ENCODE measurements at places on chromosomes 4 and X.

GRCh38 chr4:158170691-158171561, 1.9 kb downstream of the GASK1B start:
- DNase-seq = no peak

GRCh38 chr4:147388018-147388417, 92.9 kb upstream of the EDNRA start:
- DNase-seq = no peak

DNA sequence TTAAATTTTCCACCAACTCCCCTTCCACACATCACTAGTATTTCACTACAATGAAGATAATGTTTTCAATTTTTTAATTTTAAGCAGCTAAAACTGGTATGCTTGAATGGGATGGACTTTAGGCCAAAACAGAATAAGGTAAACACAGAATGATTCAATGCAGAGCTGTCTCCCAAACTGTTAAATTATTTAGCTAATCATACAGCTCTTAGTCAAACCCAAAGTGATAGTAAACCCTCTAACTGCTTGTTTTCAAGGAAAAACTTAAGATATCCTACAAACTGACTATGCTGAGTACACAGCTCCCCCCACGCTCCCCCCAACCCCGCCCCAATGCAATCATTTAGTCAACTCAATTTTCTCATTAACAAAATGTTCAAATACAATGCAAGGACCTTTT, 30.2 kb downstream of the CNOT6L start:
- no peak for DNase-seq

DNA sequence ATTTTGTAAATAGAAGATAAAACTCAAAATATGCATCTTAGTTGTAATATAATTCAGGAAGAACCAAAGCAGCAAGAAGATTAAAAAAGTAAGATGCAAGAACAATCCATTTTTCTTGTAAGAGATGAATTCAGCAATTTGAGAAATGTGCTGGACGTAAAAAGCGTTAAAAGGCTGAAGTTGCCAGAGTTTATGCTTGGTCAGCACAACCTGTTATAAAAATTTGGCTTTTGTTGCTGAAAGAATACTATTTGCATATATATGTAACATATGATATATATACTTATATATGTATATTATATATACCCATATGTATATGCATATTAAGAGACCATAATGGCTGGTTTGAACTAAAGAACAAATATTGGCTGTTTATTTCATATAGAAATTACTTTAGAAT, 449.6 kb upstream of the FAM241A start:
- no peak for DNase-seq

DNA sequence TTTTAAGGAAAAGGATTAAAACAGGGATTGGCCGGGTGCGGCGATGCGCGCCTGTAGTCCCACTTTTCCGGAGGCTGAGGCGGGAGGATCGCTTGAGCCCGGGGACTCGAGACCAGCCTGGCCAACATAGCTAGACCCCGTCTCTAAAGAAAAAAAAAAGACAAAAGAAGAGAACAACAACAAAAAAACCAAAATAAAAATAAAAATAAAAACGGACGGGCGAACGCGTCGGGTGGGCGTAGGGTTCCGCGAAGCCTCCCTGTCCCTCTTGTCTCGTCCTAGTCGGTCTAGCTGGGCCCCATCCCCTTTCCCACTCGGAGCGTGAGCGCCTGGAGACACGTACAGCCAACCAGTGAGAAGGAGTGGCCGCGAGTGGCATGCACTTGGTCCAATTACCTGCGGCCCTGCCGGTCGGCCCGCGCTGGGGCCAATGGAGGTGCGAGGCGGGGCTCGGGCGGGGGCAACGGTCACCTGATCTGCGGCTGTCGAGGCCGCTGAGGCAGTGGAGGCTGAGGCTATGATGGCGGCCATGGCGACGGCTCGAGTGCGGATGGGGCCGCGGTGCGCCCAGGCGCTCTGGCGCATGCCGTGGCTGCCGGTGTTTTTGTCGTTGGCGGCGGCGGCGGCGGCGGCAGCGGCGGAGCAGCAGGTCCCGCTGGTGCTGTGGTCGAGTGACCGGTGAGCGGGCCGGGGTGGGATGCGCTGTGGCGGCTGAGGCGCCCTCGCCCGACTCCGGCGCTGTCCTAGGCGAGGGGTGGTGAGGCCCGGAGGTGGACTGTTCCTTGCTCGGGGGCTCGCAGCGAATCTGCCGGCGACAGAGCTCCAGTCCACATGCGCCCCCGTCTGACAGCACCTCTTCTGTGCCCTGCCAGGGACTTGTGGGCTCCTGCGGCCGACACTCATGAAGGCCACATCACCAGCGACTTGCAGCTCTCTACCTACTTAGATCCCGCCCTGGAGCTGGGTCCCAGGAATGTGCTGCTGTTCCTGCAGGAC, at the start of gene ATP6AP1:
ATP6AP1 (plus strand) TSS at position 502 of the 996 bp plus-strand sequence; CDS start at position 518, 16 bp downstream.
- DNase-seq = peak; percentile 75

GRCh38 chr4:30924495-30924894, 204.3 kb downstream of the PCDH7 start:
- no peak for DNase-seq

GRCh38 chr4:113555868-113556267, 205.7 kb downstream of the CAMK2D start:
- DNase-seq = no peak

DNA sequence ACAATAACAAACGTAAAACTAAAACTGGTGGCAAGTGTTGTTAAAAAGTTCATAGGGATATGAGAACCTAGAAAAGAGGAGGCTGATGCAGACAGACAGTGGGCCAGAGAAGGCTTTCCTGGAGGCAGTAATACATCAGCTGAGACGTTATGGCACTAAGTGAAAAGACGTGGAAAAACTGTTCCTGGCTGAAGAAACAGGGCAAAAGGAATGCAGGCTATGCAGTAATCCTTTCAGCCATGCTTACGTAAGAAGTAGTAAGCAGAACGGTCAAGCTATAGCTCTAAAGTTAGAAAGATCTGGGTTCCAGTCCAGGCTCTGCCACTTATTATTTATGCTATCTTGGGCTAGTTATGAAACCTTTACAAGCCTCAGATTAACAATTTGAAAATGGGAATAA, 6.4 kb downstream of the LAMTOR3 start:
- no peak for DNase-seq

DNA sequence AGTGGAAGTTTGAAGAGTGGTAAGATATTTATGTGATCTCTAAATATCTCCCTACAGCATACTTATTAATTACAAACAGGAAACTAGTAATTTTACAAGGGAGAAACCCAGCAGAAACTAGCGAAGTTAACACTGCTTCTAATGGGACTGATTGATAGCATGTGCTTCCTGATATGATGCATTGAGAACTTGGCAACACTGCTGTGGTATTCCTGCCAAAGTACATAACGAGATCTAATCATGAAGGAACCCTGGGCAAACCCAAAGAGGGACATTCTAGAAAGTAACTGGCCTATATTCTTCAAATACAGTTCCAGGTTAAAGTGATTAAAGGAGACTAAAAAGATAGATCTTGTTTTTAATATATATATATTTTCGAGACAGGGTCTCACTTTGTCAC, 4.6 kb upstream of the GPR34 start:
- DNase-seq = no peak

GRCh38 chrX:17590892-17591740, 146.2 kb upstream of the SCML1 start:
- DNase-seq = no peak

DNA sequence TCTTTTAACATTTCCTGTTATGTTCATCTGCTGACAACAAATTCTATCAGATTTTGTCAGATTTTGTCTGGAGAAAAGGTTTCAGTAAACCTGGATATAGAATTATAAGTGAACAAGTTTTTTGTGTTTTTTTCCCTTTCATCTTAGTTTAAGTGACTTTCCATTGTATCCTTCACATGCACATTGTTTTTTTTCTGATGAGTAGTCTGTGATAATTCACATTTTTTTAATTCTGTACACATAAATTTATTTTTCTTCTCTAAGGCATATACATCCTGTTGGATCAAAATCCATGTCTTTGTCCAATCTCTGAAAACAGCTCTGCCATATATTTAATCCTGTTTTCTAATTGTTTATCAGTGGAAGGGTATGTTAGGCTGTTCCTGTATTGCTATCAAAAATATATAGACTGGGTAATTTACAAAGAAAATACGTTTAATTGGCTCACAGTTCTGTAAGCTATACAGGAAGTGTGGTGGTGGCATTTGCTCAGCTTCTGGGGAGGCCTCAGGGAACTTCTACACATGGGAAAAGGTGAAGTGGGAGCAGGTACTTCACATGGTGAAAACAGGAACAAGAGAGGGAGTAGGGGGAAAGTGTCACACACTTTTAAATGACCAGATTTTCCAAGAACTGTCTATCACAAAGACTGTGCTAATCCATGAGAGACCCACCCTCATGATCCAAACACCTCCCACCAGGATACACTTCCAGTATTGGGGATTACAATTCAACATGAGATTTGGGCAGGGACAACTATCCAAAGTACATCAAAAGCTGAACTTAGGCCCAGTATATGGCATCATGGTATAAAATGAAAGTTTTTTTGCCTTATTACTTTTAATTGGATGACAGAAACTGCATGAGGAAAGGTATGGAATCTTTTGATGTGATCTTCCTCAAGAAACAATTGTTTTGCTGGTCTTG, 45.6 kb upstream of the GRID2 start:
- no peak for DNase-seq

- no peak for DNase-seq
Measured at GRCh38 chr4:5124876-5125275, 73.6 kb downstream of the STK32B start.

- no peak for DNase-seq
Measured at GRCh38 chrX:105553118-105553517, 269.2 kb upstream of the NRK start.

DNA sequence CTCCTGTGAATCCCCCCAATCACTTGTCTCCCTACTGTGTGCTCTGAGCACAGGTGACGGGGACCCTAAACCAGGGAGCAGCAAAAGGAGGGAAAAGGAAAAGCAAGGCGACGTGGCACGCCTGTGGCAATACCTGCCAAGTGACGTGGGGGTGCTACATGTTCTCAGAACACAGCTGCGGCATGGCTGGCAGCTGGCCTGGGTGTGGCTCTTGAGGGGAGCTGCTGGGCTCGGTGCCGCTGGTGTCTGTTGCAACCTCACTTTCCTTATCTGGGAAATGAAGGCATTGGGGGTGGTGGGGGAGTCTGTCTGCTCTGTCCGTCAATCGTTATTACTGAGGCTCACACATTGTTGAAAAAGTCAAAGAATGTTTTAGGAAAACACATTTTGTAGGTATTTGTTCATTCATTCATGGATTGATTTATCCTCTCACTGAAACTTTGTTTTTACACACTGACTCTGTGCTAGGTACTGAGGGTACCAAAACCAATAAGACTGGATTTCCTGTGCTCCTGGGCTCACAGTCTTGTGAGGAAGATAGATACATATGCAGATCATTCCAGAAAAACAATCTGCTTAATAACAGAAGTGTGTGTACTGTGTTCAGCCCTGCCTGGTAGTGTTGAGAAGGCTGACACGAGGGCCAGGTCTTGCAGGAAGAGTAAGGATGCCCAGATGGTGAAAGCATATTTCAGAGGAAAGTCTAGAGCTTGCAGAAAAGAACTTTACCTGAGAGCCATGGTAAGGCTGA, 217.6 kb downstream of the PTTG2 start:
- DNase-seq = peak; percentile 13

DNA sequence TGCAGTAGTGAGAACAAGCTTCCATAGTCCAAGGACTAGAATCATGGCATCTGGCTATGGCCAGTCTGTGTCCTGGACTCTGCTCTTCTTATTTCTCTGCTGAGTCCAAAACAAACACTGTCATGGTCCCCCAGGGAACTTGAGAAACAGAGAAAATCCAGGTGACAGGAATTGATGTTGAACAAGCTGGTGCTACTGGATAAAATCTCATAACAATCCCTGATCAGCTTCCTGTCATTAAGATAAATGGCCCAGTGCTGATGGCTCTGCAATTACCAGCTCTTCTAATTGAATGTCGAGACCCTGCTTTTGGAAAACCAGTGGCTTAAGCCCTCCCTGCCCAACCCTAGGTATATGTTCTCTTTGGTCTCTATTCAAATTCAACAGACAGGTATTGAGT, 58.8 kb upstream of the ARHGAP36 start:
- DNase-seq = no peak

GRCh38 chr4:147596981-147597380, 20.2 kb upstream of the TMEM184C start:
- no peak for DNase-seq

DNA sequence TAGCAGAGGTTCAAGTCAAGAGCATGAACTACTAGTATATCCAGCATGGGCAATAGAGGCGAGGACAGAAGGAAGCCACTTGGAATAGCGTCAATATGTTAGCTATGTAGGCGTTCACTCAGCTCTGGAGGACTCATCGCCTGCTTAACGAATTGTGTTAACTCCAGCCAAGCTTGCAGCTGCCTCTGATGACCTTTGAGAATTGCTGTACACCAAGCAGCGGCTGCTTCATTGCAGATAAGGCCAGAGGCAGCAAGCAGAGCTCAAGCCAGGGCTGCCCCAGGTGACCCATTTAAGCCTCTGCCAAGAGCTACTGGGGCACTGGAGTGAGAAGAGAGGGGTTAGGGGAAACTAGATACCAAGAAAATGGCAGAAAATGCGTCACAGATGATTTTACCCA, 160.2 kb upstream of the IGFBP7 start:
- DNase-seq = no peak

DNA sequence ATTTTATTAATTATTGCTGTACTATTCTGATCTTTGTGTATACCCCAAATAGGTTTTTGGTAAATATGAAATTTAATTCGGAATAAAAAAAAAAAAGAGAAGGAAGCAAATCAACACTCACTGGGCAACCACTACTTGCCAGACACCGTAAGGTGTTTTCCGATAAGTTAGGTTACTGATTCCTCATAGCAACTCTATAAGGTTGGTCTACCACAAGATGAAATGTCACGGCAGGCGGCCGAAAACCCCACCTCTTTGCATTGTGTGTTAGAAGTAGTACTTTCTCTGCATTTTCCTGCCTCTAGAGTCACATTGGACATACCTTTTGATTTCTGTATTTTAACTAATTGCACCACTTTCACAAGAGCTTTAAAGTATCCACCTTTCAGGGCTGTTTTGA, 44.5 kb upstream of the RASGEF1B start:
- no peak for DNase-seq

GRCh38 chr4:55169352-55169961, 44.1 kb upstream of the KDR start:
- DNase-seq = no peak

- no peak for DNase-seq
Measured at GRCh38 chr4:142474398-142475087, 371.6 kb downstream of the INPP4B start.

- DNase-seq = no peak
Measured at GRCh38 chrX:23493941-23494374, 159.3 kb downstream of the PTCHD1 start.

GRCh38 chr4:85717847-85718246, 242.9 kb downstream of the ARHGAP24 start:
- no peak for DNase-seq

Measured in stimulated activated CD8-positive, alpha-beta memory T cell treated with anti-CD3 and anti-CD28 coated beads, Interleukin-2, amount 100 ng/mL, for 1 hour (primary cell).